Dermis blood vessel endothelial cell (primary cell): ENCODE measurements at places on chromosomes 7 and 10. TPM values are rescaled to one million over a fixed set of nuclear protein-coding genes. Genes with fewer than 3 reads are reported as not detected.

CHST15 gene
- 93.0 and 99.0 TPM in 2 replicates for total RNA-seq

THSD7A gene
- total RNA-seq: 31.6 and 38.8 TPM in 2 replicates

PILRA gene
- 0.68 TPM in 1 of 2 replicates, not detected in the other for total RNA-seq

NOC3L gene
- 30.8 and 32.9 TPM in 2 replicates for total RNA-seq

CTNNA3 gene
- under 0.01 TPM in 1 of 2 replicates, not detected in the other for total RNA-seq

GNGT1 gene
- not detected in 2 replicates for total RNA-seq

SFRP4 gene
- total RNA-seq: 0.09 TPM in 1 of 2 replicates, not detected in the other

AP5Z1 gene
- 28.3 and 32.3 TPM in 2 replicates for total RNA-seq

LBX1 gene
- total RNA-seq: not detected in 2 replicates

CNPY4 gene
- 31.2 and 39.5 TPM in 2 replicates for total RNA-seq

NCF1 gene
- total RNA-seq: not detected in 2 replicates

AKR1C4 gene
- not detected in 2 replicates for total RNA-seq

EPHB4 gene
- total RNA-seq: 415 and 590 TPM in 2 replicates
